Cardiac muscle cell (in vitro differentiated cells and primary cell): ENCODE measurements at places on chromosomes 1 and 21. TPM values are rescaled to one million over a fixed set of nuclear protein-coding genes. Genes with fewer than 3 reads are reported as not detected.

Gene DENND1B
- total RNA-seq = 9.9 and 11.0 TPM in 2 replicates

Gene DNAJC16
- 13.6 and 17.8 TPM in 2 replicates for total RNA-seq

Gene SPRR5
- total RNA-seq = not detected in 2 replicates

Gene CCDC27
- 0.09 TPM in 1 of 2 replicates, not detected in the other for total RNA-seq

DNA sequence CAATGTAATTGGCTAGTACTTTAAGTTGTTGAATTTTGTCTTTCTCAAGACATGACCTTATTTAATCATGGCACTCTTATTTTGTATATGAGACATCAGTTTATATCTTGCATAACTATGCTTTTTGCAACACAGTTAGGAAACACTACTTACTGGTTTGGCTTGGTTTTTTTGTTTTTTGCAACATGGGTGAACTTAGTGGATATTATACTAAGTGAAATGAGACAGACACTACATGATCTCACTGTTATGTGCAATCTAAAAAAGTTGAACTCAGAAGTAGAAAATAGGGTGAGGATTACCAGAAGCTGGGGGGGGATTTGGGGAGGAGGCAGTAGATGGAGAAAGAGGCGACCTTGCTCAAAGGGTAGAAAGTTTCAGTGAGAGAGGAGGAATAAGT is 132.1 kb downstream of the PLA2G4A start:
- no peak overlapping the region for H3K4me3 ChIP-seq
- peak; percentile 55 for DNase-seq
- H3K4me1 ChIP-seq = no peaks in the 10 kb centered on the region

Gene MCOLN2
- not detected in 2 replicates for total RNA-seq

Gene FCRL3
- total RNA-seq = not detected in 2 replicates

- no peak overlapping the region for H3K4me3 ChIP-seq
- DNase-seq = no peak
- no peaks in the 10 kb centered on the region for H3K27me3 ChIP-seq
- peaks cover 25% of the 10 kb centered on the region for H3K36me3 ChIP-seq
These were observed 9.0 kb upstream of the RBM8A start for GRCh38 chr1:145936247-145936646.

Gene SIKE1
- total RNA-seq = 91.9 and 116 TPM in 2 replicates
